ENCODE measurements at places on chromosomes 7 and 10.

- no peak for DNase-seq
These were observed 41.8 kb downstream of the SPDYE5 start for GRCh38 chr7:75533926-75534325.

DNA sequence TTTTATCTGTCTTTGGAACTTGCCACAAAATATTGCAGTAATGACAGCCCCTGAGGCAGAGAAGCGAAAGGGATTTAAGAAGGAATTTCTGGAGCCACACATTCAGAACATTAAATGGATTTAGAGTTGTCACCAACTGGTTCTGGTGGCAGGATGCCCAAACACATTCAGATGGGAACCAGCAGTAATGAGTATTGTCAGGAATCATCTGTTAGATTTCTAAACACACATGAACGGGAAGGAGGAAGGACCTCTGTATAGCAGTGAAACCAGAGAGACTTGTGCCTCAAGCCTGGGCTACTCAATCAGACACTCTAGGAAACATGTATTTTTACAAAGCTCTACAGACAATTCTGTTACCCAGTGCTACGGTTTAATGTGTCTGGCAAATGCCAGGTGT lies 103.8 kb upstream of the CCNY start:
- no peak for DNase-seq

DNA sequence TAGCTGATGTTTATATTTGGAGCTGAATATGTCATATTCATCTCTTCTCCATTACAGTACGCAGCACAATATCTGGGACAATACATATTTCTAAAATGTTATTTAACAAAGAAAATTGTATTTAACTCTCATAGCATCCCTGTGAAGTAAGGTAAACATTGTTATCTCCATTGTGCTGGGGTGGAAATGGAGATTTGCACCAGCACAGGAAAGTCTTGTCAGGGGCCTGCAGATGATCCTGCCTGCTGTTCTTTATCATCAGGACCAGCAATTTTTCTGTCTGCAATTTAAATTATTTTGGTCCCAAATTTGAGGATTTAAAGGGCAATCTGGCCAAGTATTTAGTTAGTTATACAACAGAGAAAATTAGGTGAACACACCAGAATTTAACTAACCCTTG lies 144.4 kb downstream of the CPED1 start:
- DNase-seq, result no peak

DNA sequence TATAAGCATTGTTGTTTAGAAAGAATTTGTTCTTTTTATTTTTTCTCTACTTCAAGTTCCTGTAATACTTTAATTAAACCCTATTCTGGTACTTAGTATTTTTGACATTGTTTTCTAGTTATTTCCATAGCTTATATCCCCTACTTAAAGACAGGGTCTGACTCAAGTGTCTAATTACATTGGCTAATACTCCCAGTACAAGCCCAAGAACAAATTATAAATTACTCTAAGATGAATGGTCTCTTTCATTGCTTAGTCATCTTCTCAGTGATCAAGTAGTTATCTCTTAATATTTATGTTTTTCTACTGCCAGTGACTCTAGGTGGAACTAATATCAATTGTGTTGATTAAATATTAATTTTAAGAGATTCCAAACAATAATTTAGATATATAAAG lies 21.6 kb downstream of the AHR start:
- no peak for DNase-seq

- DNase-seq, result no peak
These were observed 165.5 kb upstream of the TARP start for GRCh38 chr7:38438970-38439369.

DNA sequence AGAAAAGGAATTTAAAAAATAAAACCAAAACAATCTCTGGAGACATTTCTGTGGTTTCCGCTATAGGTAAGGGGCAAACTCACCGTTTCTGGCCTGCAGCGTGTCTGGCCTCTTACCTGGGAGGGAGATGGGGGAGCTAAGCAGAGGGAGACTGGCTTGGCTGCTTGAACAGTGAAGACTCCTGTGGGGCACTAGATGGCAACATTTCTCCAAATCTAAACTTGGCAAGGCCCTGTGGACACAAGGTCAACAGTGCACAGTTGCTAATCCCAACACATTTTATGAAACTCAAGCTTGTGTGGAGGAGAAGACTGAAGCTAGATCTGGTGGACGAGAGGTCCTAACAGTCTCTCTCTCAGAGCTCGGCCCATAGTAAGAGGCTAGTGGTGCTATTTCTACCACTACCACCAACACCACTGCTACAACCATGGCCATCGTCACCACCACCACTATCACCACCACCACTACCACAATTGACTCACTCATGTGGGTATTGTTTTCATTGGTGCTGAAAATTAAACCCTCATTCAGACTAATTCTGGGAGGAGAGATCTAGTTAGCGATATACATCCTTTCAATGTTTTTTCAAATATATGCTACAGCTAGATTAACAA lies 28.4 kb upstream of the CDHR3 start:
- DNase-seq, result no peak

GRCh38 chr7:55552320-55553023 lies 19.8 kb downstream of the VOPP1 start:
- DNase-seq, result no peak

- no peak for DNase-seq
These were observed 130.8 kb upstream of the TCF7L2 start for GRCh38 chr10:112819231-112819630.

DNA sequence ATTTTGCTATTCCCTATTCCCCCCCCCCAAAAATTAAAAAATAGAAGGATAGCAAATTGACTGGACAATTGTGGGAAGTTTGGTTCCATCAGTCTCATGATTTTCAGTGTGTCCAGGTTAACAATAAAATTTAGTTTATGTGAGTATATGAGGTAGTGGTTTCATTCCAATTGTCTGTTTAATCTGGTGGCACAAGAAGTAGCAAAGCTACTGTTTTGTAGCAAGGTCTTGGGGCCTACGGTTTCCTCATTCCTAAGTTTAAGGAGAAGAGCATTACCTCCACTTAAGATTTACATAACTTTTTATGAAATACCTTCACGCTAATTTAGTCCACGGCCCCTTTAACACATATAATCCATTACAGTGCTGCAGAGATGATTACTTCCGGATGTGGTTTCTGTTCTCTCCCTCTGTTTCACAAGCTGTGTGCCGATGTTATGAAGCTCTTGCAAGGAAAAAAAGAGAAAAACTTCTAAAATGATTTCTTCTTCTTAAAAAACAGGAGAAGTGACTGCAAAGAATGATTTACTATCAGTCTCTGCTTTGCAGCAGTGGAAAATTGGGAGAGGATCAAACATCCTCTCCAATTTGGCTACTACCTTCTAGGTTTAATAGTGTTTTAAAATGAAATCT lies 32.7 kb upstream of the NPVF start:
- no peak for DNase-seq

DNA sequence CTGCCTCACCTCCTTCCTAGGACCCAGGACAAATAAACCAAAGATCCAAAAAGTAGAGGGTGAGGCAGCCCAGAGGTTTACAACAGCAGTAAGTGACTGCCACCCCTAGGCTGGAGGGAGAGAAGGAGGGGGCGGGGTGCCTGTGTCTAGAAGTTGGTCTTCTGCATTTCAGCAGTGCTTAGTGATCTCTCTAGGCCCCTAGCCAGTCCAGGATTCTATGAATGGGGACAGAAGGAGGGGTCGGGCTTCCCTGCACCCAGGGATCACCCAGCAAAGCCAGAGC lies 62.8 kb upstream of the KDM7A start:
- no peak for DNase-seq

GRCh38 chr7:73904219-73905137 lies 43.5 kb downstream of the TMEM270 start:
- no peak for DNase-seq

GRCh38 chr10:103626178-103626577 lies 132.7 kb downstream of the NEURL1 start:
- no peak for DNase-seq

- no peak for DNase-seq
These were observed 33.1 kb downstream of the PRR15 start for GRCh38 chr7:29596593-29597178.

DNA sequence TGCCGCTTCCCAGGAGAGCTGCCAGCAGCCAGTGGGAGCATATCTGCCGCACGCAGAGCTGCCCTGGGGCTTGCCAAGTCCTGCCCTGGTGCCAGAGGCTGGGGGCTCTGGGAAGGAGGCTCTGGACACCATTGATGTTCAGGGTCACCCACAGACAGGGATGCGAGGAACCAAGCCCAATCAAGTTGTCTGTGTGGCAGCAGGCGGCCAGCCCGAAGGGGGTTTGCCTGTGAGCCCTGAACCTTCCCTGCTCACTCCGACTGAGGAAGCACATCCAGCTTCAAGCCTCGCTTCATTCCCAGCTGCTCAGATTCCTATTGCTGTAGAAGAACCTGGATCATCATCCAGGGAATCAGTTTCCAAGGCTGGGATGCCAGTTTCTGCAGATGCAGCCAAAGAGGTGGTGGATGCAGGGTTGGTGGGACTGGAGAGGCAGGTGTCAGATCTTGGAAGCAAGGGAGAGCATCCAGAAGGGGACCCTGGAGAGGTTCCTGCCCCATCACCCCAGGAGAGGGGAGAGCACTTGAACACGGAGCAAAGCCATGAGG lies 94.6 kb downstream of the TACC2 start:
- no peak for DNase-seq

DNA sequence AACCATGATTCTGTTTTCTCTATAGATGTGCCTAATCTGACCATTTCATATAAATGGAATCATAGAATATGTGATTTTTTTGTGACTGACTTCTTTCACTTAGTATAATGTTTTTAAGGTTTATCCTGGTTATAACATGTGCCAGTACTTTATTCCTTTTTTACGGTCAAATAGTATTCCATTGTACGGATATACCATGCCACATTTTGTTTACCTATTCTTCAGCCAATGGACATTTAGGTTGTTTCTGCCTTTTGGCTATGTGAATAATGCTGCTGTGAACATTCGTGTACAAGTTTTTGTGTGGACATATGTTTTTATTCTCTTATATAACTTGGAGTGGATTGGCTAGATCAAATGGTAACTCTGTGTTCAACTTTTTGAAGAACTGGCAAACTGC lies 178.3 kb upstream of the TCF7L2 start:
- DNase-seq, result no peak

- no peak for DNase-seq
These were observed 645.7 kb downstream of the SUGCT start for GRCh38 chr7:40780460-40780859.

GRCh38 chr10:101607124-101607523 lies 19.0 kb downstream of the DPCD start:
- DNase-seq, result no peak

Data from activated CD8-positive, alpha-beta memory T cell treated with anti-CD3 and anti-CD28 coated beads for 1 hour (primary cell).